ENCODE measurements at places on chromosomes 12 and 14.

DNA sequence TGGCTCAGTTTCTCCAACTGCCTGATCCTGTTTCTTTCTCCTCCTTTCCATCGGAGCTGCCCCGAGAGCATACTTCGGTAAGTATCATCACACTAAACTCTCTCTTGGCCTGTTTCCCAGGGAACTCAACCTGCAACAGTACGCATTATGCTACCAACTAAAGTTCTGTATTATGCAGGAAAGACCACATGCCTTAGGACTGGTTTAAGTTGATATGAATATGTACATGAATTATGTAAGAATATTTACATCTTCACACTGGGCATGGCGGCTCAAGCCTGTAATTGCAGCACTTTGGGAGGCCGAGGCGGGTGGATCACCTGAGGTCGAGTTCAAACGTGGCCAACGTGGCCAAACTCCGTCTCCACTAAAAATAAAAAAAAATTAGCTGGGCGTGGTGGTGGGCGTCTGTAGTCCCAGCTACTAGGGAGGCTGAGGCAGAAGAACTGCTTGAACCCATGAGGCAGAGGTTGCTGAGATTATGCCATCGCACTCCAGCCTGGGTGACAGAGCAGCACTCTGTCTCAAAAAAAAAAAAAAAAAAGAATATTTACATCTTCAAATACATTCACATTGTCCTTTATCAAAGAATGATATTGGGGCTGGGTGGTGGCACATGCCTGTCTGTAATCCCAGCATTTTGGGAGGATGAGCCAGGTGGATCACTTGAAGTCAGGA is 31.9 kb upstream of the VPS33A start:
- DNase-seq, result no peak

- DNase-seq, result no peak
These were observed 21.1 kb upstream of the AKAP6 start for GRCh38 chr14:32307881-32308582.

DNA sequence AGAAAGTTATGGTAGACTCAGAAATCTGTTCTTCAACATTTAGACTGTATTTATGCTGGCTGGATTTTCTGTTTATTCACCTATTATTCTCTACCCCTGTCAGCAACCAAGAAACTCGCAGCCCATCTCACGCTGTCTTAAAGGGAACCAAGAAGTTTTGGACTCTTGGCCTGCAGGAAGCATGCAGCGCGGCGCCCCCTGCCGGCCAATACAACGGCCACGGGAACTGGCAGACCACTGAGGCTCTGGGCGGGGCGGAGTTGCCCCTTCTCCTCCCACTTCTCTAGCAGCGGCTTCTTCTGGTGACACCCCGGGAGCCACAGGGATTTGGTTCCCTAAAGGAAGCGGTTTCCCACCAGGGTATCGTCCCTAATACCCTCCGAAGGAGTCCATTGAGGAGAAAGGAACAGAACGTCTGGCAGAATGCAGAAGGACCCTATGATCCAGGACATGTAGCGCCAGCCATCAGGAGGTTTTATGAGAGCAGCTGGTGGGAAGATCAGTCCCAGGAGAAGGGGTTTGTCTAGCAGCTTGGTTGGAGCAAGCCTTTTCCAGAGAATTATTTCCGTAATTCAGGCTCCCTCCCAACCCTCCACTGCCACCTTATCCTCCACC is 21.0 kb upstream of the RNASE2 start:
- DNase-seq, result peak; percentile 5

DNA sequence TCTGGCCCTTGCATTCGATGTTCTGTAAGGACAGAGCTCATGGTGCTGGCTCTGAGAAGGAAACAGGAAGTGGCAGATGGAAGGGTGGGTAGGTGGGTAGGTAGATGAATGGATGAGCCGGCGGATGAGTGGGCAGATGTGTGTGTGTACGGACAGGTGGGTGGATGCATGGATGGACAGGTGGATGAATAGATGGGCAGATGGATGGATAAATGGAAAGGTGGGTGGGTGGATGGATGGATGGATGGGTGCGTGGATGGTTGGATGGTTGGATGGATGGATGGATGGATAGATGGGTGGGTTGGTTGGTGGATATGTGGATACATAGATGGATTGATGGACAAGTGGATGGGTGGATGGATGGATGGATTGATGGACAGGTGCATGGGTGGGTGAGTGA is 27.6 kb upstream of the PPP1R13B start:
- DNase-seq, result no peak

- DNase-seq, result peak; percentile 19
These were observed 62.9 kb downstream of the GLRX5 start for GRCh38 chr14:95597784-95598211.

GRCh38 chr14:100292301-100292775 is 13.9 kb downstream of the SLC25A29 start:
- no peak for DNase-seq

DNA sequence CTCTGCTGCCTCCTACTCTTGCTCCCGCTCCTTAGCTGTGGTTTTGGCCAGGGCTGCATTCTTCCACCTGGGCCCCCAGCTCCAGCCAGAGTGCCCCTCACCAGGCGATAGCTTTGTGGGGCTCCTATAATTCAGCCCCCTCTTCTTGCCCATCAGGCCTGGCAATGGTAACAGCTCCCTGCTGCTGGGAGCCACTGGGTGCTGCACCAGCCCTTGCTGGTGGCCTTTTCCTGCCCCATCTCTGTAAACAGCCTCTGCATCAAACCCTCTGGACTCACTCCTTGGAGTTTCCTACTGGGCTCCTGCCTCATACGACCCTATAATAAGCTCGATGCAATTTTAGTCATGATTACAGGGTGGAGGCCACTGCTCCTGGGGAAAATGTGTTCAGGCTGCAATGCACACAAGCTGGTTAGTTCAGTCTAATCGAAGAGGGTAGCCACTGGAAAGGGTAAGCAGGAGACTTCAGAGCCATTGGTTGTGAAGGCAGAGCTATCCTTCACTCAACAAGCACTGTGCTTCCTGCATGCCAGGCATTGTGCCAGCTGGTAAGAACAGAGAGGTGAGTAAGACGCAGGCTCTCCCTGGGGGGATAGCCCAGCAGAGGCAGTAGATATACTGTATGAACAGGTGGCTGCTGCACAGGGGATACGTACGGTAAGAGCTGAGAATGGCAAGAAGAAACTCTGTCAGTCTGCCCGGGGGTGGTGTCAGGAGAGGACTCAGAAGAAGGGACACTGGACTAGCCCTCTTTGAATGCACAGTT is 24.7 kb downstream of the CLMN start:
- DNase-seq, result no peak

DNA sequence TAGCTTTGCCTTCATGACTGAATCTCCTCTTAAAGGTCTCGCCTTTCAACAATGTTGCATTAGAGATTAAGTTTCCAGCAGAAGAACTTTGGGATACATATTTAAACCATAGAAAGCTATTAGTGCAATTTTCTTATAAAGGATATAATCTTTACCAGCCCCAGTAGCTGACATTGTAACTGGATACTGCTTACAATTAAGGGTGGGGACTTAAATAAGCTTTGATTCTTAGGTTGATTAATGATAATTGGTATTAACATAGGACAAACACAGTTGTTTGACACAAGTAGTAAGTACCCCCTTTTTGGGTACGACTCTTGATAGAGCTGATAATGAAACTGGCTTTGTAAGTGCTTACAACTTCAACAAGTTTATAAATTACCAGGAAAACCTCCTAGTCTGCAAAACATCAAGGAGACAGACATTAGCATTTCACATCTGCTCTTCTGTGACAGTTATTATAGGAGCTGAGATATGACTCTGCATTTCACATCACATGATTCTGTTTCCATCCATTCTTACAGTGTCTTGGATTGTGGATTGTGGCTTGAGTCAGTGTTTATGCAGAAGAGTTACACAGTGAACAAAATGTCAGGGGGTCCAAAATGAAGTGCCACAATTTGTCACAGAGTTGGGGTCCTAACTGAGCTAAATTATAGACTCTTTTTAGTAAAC is 249.1 kb upstream of the E2F7 start:
- no peak for DNase-seq

- DNase-seq, result peak; percentile 54
These were observed 1.7 kb upstream of the MFAP5 start for GRCh38 chr12:8664228-8664913.

DNA sequence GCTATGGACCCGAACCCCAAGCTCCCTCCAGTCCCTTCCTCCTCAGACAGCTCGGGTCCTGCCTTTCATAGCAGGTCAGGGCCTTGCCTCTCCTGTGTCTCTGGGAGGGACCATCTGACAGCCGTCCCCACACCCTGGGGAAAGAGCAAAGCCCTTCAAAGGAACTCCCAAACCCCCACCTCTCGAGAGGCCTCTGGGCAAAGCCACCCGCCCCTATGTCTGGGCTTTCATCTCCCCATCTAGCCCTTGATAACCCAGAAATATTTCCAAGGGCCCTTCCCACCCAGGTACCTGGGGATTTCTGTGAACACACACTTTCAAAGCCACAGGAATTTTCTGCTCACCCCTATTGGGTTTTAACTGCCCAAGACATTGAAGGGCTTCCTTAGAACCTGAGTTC is 32.1 kb downstream of the SNRNP35 start:
- no peak for DNase-seq

DNA sequence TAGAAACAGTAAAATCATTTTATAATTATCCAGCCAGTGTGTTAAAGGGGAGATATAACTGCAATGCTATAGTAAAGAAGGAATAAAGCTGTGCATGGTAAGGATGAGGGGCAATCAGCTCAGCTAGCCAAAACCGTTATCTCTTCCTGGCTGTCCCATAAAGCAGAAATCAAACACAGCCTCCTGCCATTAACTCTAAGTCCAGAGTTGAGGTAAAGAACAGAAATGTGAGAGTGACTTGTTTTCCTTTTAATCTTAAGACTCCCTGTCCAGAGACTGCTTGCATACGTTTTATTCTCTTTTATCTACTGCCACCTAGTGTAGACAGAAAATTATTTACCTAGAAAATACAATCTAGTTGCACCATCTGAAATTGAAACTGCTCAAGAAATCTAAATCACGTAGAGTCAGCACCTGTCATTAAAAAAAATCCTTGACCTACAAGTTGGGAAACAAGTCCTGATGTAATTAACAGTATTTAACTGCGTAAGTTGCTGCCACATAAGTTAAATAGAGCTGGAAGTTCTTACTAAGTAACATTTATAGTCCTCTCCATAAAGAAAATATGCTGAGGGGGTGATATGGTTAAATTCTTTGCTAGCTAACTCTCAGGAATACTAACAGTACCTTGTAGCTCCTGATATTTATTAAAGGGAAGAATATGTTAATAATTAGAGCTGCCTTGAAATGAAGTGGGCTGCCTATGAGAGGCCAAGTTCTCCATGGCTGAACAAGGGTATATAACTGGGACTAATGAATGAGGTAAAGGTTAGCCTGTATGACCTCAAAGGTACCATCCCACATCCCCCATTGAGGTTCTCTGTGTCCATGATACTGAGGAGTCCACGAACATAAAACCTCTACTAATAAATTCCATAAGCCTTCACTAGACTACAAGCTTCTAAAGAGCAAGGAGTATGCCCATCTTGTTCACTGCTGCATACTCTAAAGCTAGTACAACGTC is 62.7 kb downstream of the GALNT4 start:
- peak; percentile 82 for DNase-seq

DNA sequence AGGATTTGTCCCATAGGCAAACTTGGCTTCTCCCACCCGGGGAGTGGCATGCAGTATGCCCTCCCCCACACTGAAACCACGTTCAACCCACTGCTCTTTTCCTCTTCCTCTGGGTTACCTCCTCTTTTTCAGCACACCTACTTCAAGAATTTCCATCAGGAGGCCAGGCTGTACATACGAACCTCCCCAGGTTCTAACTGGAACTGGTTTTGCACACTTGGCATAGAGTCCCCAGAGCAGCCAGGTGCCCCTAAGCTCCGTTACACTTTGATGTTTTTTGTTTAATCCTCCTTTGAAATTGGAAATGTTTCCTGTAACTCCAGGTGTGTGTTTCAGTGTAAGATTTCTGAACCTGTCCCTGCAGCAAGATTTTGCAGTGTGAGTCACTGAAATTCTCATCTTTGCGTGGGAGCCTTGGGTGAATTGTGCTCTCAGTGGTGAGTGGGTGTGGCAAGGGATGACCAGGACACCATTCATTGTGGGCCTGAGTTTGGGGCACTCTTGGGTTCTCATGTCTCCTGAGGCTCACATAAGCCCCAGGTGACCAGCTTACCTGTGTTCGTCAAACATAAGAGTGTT is 18.2 kb downstream of the CD9 start:
- no peak for DNase-seq

DNA sequence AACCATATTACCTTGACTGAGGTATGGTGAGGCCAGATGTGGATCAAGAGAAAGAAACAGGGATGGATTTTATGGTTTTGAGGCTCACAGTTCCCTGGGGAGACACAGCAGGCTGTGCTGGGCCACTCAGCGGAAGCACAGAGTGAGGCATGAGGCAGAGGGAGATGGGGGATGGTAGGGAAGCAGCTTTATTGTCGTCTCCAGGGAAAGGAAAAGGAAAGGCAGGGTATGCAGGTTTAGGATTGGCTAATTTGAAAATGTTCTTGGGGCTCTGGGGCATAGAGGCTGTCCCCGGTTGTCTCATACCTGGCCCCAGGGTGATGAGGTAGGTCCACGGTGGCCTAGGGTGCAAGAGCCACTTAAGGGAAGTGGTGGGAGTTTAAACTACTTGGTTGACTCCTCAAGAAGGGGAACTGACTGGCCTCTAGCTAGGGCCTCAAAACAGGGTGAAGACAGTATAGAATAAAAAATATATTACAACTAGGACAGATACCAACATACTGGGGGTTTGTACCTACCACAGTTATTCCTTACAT is 322.8 kb downstream of the RGS6 start:
- no peak for DNase-seq

GRCh38 chr12:112252184-112252583 is 126.8 kb downstream of the TRAFD1 start:
- no peak for DNase-seq

DNA sequence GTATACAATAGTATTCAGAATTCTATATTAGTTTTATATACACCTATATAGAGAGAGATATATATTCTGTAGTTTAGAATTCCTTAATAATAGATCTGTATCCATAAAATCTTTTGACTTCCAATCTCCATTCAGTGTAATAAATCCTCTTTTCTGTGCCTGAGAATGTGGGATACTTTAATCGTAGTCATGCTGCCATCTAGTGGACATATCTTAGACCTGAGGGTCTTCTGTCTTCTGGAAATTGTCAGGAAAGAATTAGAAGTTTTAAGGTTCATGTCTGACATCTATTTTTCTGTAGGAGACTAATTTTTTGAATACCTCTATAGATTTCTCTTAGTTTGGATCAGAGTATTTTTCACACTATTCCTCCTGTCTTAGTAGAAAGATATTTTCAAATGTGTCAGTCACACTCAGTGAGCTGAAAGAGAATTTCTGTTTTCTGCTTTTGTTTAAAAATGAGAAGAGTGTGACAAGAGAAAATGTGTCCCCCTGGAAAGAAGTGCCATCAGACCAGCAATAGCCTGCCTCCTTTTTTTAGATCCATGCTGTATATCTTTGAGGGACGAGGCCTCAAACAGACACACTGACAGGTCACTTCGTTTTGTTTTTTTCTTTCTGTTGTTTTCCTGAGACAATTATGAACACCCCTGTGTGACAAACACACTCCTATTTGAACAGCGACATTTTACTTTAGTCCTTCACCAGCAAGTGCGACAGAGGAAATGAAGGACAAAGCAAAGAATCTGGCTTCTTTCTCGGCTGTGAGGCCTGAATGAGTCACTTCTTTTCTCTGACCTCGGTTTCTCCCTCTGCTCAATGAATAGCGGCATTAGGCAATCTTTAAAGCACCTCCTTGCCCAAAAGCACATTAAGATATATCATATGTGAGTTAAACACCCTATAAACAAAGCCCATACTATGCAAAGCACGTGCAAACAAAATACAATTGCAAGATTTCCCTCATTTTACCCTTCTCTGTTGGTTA is 96.3 kb downstream of the GALC start:
- peak; percentile 52 for DNase-seq
